ENCODE measurements at places on chromosomes 5 and 9.

DNA sequence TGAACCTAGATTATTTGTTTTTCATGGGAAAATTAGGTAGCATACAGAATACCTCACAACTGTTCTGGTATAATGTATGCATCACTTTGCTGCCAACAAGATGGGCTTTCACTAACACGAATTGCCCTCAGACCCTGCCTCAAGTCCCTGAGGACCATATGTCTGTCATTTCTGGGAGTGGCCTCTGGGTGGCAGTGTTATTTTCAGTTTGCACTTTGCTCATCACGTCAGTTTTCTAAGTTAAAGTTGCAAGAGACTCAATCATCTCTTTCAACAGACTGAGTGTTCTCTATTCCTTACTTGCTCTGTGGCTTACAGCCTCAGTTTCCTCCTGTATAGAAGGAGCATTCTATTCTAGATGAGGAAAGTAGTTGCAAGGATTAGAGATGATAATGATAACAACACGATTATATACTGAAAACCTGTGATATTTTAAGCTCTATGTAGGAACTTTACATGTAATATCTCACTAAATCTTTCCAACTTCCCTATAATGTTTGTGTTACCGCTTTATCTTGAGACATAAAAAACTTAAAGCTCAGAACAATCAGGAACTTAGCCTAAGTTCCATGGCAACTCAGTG, 55.7 kb downstream of the TSSK1B start:
- peak; percentile 80 for DNase-seq

DNA sequence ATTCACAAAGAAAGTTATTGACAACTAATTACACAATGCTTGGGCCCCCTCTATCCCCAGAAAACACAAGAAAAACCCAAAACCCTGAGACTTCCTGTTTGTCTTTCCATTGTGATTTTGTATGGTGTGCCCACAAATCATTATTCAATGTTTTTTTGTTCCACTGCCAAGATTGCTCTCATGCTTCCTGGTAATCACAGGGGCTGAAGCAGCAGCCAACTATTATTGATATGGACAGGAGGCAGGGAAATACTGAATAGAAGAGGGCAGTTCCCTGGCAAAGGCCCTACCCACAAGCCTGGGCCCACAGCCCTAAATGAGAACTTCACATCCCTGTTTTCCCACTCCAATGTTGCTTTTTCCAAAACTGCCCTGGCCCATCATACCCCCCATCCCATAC, 21.5 kb upstream of the RFK start:
- no peak for DNase-seq

DNA sequence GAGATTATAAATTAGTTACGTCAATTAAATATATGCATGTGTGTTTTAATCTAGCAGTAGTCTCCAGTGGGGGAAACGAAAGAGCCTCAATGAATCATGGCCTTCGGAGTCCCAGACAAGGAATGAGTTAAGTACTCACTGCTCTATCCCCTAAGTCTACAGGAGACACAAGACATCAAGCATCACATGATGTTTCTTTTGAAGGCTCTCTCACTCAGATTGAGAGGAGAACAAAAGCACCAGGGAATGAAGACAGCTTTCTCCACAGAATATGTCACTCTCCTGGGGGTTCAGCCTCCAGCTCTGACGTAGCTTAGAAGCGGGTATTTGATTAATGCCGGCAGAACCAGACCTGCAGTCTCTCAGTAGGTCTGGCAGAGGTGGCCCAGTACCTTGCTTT, 381.4 kb downstream of the ACTL7B start:
- DNase-seq: no peak

- no peak for DNase-seq
Observed at GRCh38 chr9:118100529-118101419, 396.6 kb downstream of the TLR4 start.

DNA sequence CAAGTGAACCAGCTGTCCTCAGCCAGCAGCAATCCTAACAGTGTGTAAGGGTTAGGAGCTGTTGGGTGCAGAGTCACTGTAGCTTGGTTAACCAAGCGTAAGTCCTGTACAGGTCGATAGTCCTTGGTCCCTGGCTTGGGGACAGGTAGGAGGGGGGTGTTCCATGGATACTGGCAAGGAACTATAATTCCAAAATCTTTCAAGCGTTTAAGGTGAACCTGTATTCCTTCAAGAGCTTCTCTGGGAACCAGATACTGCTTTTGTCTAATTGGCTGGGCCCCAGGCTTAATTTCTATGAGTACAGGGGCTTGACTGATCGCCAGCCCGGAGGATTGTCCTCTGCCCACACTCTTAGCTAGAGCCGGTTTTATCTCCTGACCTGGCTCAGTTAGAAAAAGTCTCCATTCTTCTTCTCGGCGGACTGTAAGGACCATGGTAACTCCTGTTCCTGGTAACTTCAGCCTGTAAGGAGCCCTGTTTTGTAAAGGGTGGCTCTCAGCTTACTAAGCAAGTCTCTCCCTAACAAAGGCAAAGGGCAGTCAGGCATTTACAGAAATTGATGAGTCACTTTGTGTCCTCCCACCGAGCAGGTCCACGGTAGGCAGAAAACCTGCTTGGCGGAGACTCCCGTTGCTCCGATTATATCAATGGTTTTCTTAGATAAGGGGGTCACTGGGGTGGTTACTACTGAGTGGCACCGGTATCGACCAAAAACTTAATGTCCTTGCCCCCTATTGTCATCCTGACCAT, 6.0 kb upstream of the ZNF354C start:
- DNase-seq: no peak

DNA sequence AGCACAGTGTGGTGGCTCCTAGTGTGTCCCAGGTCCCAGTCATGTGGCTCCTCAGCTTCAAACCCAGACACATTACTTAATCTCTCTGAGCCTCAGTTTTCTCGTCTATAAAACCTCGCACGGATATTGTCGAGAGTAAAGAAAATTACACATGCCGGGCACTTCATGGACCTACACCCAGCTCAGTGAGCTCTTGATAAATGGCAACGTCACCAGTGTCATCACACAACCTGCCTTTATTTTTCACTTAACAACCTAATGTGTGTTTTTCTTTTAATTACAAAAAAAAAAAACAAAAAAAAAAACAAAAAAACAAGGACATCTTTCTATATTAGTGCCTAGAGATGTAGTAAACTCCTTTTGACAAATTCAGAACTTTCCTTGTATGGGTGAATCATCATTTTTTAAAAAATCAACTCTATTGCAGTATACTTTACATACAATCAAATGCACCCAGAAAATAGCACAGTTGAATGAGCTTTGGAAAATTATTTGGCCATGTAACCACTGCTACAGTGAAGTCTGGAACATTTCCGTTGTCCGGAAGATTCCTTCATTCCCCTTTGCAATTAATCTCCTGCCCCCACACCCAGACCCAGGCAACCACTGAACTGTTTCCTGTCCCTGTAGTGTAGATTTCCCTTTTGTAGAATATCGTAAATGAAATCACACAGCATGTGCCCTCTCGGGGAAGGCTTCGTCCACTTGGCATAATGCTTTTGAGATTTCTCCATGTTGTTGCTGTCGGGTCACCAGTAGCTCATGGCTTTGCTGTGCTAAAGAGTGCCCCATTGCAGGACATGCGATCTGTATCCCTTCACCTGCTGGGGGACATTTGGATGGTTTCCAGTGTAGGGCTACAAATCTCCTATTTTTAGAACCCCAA, 100.4 kb upstream of the LARP1 start:
- no peak for DNase-seq

DNA sequence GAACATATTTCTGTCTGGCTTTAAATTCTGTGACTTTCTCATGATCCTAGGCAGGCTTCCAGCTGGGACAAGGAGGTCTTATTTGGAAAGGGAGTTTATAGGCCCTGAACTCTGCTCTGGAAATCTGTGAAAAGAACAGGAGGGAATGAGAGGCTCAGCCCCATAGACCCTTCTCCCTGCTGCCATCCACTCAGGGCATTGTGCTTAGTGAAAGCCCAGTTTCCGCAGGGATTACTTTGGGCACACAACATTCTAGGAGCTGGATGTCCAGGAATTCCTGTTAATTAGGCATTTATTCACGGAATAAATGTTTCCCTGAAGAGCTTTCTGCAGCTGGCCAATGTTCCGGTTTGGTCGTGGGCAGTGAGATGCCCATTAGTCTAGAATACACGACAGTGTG, 32.7 kb upstream of the COL15A1 start:
- DNase-seq: peak; percentile 8

DNA sequence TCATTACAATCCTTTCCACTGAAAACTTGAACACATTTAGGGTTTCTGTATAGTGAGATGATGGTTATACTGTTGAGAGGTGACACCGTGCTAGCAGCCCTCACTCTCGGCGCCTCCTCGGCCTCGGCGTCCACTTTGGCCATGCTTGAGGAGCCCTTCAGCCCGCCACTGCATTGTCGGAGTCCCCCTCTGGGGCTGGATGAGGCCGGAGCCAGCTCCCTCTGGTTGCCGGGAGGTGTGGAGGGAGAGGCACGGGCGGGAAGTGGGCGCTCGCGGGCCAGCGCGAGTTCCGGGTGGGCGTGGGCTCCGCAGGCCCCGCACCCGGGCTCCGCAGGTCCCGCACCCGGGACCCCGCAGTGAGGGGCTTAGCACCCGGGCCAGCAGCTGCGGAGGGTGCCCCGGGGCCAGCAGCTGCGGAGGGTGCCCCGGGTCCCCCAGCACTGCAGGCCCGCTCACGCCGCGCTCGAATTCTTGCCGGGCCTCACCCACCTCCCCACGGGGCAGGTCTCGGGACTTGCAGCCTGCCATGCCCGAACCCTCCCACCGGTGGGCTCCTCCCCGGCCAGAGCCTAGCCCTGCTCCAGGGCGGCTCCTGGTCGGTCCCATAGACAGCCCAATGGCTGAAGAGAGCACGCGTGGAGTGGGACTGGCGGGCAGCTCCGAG, 145.9 kb upstream of the ZNF608 start:
- DNase-seq: no peak

DNA sequence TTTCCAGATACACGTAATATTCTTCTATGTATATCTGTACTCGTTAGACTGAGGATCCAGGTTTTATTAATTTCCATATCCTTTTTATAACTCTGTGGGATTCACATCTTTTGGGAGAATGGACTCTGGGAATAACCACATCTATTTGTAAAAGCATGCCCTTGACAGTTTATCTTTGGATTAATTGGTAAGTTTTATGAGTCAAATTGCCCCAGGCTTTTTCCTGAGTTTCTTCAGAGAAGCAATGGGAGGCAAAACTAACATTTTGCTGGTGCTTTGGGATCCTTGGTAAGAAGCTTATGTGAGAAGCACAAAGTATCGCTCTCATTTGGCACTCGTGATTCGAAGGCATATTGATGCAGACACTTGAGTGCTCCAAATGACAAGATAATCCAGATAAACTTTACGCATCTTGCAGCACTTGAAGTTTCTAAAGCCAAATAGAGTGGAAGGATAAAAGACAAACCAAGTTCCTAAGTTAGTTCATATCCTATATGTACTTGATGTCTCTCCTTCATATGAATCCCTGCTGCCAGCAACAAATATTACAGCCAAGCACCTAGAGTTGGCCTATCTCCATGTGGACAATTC, 324.7 kb downstream of the TLE4 start:
- no peak for DNase-seq

DNA sequence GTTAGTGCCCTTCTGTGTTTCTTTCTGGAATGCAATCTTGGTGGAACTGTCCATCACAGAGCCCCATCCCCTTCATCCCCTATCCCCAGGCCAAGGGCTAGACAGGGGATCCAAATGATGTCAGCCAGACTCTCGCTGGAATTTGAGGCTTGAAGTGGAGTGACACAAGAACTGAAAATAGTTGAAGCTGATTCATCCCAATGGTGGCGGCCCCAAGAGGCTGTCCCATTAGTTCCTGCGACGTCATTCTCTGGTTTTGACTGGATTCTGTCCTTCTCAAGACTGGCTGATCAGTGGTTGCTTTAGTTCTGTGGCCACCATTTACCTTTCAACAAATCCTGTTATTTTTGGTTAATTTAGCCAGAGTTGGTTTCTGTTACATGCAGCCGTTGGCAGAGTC, 59.9 kb downstream of the SUB1 start:
- DNase-seq: peak; percentile 65

- no peak for DNase-seq
Observed at GRCh38 chr5:128572051-128572929, 34.2 kb upstream of the FBN2 start.

GRCh38 chr9:88193766-88194165, 55.5 kb upstream of the SPATA31C2 start:
- no peak for DNase-seq
